Endothelial cell of coronary artery (primary cell): ENCODE measurements at places on chromosomes 7 and 10. TPM values are rescaled to one million over a fixed set of nuclear protein-coding genes. Genes with fewer than 3 reads are reported as not detected.

Gene NKX6-2
- under 0.01 TPM in 1 of 2 replicates, not detected in the other for total RNA-seq

Gene GSTO2
- total RNA-seq: 0.18 and 0.66 TPM in 2 replicates

Gene FAM25A
- not detected in 2 replicates for total RNA-seq

Gene SLC26A3
- total RNA-seq: not detected in 2 replicates

Gene CFAP46
- total RNA-seq: 1.1 and 2.3 TPM in 2 replicates

Gene COG5
- total RNA-seq: 31.6 and 45.0 TPM in 2 replicates

Gene C7orf33
- total RNA-seq: not detected in 2 replicates

Gene ITIH2
- total RNA-seq: under 0.01 TPM in 1 of 2 replicates, not detected in the other

Gene IPMK
- total RNA-seq: 5.9 and 6.2 TPM in 2 replicates

Gene OPN1SW
- total RNA-seq: not detected in 2 replicates
